ENCODE measurements at places on chromosomes 5 and 9.
A peak's percentile ranks its signal among the peaks of the same experiment; 100 is the strongest.

GRCh38 chr9:120934281-120934680 lies 7.7 kb upstream of the TRAF1 start:
- DNase-seq, result no peak

DNA sequence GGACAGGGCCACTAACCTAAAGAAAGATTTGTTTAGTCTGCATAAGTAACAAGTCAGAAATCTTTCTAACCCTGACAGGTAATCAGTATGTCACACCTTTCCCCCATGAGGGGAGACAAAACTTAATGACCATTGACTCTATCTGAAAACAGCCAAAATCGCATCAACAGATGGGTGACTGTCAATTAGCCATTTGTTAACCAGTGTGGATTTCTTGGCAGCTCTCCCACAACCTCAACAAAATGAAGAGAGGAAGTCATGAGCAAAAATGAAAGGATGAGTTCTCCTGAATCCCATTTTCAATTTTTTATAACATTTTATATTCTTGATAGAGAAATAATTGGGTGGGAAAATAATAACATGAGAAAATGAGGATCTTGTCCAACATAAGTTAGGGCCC lies 84.6 kb upstream of the SNX2 start:
- no peak for DNase-seq

- no peak for DNase-seq
These were observed at the start of gene PTGR1 for GRCh38 chr9:111599092-111599954. Gene PTGR1, minus strand, starts transcription at chr9:111599647. Its CDS starts 2,225 bp downstream, at chr9:111597422.

DNA sequence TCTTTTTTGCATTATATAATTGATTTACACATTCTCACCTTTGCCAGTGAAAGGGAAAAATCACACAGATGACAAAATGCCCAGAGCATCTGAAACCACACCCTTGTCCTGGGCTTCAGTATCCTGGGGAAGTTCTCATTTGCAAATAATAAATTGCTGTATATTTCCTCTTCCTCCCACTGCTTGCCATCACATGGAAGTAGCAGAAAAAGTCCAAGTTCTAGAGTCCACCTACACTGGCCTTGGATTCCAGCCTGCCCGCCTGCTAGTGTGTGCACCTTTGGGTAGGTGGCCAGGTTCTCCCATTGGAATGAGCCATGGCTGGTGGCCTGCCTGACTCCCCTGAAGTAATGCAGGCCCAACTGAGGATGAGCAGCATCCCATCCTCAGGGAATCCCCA lies 149.4 kb downstream of the GADD45G start:
- no peak for DNase-seq

DNA sequence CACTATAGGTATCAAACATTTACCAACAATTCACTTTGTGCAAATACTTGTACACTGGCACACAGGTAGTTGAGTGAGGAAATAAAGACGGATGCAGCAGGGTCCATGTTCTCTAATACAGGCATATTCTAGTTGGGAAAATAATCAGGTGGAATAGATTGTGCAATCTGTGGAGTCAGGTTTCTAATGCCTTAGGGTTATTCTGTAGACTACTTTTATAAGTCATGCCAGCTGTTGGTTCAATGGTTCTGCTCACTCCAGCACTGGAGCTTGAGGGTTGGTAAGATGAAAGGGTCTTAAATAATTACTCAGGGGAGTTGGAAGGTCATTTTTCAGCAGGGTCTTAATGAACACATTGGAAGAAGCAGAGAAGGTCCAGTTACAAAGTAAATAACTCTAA lies 690.3 kb upstream of the DMAC1 start:
- no peak for DNase-seq

DNA sequence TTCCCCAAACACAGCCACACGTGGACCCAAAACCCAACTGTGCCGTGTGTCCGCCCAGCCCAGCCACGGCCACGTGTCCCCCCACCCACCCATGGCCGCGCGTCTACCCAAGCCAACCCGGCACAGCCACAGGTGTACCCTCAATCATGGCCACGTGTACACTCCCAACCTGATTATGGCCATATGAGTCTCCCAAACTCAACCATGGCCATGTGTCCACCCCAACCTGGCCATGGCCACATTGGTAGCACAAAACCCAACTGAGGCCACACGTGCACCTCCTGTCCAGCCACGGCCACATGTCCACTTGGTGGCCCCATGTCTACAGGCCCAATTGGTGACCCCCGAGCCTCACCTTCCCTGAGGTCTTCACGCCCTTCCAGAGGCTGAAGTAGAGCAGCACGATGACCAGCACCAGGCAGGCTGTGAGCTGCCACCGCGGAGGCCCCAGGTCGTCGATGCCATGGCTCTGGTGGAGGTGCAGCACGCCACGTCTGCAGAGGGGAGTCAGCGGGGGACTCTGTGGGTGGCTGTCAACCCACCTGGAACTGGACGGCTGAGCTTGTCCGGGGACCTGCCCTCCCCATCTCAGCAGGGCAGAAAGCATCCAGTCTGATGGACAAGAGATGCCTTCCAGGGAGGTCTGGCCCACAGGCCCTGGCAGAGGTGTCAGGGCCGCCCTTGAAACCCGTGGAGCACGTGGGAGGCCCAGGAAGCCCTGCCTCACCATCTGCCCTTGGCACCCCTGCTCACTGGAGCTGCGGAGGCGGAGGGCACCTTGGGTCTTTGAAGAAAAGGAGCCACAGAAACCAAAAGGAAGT lies 23.5 kb downstream of the SLC6A3 start:
- no peak for DNase-seq

DNA sequence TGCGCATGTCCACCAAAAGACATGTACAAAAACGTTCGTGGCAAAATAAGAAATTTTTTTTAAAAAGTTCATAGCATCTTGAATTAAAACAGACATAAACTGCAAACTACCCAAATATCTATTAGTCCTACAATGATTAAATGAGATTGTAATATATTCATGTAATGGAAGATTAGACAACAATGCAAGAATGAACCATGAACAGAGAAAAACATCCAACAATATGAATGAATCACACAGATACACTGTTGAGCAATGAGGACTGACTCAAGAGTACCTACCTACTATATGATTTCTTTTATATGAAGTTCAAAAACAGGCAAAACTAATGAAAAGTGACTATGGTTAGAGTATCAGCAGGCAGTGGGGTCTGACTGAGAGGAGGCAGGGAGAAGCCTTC lies 17.9 kb upstream of the CTNNAL1 start:
- no peak for DNase-seq

- no peak for DNase-seq
These were observed 12.5 kb downstream of the ABL1 start for GRCh38 chr9:130847306-130848217.

- peak; percentile 20 for DNase-seq
These were observed 272.7 kb upstream of the PANK3 start for GRCh38 chr5:168851902-168852321.

GRCh38 chr9:2849941-2850340 lies 6.0 kb upstream of the PUM3 start:
- no peak for DNase-seq

- DNase-seq, result no peak
These were observed 64.5 kb downstream of the MFAP3 start for GRCh38 chr5:154103233-154103632.

- DNase-seq, result no peak
These were observed 112.7 kb downstream of the OSTF1 start for GRCh38 chr9:75200892-75201470.

DNA sequence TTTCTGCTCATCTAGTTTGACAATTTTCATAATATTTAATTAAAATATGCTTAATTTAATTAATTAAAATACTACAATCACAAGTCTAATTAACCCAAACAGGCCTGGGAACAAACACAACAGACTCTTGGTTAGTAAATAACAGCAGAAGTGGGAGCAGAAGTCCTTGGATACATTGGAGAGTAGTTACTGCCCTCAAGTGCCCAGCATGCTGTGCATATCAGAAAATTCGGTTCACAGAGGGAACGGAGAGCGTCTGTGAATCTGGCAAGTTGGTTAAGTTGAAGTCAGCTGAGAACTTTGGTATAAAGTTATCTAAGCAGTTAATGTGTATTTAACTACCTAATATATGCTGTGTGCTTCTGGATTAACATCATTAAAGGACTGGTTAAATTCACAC lies 87.0 kb upstream of the ATG10 start:
- no peak for DNase-seq

DNA sequence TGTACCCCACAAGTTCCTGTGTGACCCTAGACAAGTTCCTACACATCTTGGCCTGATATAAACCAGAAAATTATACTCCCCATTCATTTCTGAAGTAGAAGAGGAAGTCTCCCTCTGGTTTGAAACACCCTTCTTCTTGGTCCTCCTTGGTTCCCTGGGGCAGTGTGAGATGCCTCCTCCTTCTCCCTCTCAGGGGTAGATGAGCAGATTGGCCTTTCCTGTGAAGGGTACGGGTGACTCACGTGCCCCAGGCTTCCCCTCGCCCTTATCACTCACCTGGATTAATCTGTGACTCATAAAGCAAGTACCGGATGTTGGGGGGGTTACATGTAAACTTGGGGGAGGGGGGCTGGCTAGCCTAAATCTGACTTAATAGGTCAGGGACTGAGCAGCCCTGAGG lies 11.1 kb upstream of the AQP3 start:
- no peak for DNase-seq

GRCh38 chr9:120612218-120612617 lies 32.3 kb upstream of the CDK5RAP2 start:
- DNase-seq, result no peak

DNA sequence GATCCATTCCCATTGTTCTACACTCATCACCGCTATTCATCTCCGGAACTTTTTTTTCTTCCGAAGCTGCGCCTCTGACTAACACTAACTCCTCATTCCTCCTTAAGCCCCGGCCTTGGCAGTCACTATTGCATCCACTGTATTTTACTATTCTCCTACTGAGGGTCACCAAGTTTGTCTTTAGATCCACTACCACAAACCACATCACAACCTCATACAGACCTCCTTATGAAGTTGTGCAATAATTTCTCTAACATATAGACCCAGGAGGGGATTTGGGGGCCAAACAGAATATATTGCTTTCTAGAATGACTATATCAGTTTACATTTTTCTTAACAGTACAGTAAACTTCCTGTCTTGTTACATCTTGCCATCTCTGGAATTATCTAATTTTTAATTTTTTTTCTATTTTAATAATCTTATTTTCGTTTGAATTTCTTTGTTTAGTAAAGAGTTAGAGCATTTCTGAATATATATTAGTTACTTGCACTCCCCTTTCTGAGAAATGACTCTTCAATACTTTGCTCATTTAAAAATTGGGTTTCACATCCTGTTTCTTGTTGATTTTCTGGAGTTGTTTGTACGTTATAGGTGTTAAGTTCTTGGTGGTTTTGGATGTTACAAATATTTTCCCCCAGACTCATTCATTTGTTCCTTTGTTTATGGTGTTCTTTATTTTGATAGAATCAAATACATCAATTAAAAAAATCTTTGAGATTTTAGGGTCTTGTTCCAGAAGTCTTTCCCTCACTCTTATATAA lies 37.1 kb downstream of the DMRT2 start:
- DNase-seq, result no peak

- DNase-seq, result peak; percentile 71
These were observed 51.3 kb downstream of the ARHGEF37 start for GRCh38 chr5:149632311-149633251.

DNA sequence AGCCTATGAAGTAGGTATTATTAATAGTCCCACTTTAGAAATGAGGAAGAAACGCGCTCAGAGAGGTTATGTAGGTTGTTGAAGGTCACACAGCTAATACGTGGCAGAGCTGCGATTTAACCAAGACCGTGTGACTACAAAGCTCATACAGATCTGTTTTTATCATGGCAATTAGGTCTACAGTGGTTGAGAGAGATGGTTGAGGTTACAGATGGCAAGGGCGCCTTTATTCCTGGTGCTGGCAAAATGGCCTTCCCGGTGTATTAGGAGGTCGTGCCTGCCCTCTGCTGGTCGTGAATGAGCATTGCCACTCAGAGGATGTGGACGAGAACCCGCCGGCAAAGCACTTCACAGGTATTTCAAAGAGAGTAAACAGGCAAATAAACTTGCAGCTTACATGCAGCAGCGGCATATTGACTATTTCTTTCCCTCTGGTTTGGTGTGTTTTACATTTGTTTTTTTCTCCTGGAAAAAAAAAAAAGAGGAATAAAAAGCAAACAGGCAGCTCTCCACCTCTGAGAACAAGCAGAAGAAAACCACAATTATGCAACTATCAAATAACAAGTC lies 65.3 kb upstream of the EGFLAM start:
- peak; percentile 35 for DNase-seq

DNA sequence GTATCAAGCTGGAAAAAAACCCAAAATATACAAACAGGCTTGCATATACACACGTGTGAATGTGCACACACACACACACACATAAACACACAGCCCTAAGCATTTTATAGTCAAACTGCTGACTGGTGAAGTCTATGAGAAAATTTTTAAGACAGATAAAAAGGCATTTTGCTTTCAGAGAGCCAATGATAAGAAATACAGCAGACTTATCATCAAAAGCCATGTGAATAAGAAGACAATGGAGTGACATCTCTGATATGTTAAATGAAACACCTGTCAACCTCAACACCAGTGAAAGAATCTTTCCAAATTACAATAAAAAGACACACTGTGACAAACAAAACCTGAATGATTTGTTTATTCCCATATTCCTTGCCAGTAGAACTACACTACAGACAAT lies 233.3 kb downstream of the CDH9 start:
- no peak for DNase-seq

DNA sequence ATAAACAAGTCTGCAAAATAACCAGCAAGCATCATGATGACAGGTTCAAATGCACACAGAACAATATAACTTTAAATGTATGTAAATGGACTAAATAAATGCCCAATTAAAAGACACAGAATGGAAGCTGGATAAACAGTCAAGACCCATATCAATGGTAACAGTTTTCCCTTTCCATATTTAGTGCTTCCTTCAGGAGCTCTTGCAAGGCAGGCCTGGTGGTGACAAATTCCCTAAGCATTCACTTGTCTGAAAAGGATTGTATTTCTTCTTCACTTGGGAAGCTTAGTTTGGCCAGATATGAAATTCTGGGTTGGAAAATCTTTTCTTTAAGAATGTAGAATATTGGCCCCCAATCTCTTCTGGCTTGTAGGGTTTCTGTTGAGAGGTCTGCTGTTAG lies 120.2 kb upstream of the RASA1 start:
- no peak for DNase-seq

GRCh38 chr5:74141053-74141452 lies 499.5 kb downstream of the ENC1 start:
- DNase-seq, result no peak
